ENCODE measurements at places on chromosomes 12 and 14.

GRCh38 chr14:97634751-97635150 is 837.6 kb downstream of the VRK1 start:
- peak; percentile 12 for DNase-seq

DNA sequence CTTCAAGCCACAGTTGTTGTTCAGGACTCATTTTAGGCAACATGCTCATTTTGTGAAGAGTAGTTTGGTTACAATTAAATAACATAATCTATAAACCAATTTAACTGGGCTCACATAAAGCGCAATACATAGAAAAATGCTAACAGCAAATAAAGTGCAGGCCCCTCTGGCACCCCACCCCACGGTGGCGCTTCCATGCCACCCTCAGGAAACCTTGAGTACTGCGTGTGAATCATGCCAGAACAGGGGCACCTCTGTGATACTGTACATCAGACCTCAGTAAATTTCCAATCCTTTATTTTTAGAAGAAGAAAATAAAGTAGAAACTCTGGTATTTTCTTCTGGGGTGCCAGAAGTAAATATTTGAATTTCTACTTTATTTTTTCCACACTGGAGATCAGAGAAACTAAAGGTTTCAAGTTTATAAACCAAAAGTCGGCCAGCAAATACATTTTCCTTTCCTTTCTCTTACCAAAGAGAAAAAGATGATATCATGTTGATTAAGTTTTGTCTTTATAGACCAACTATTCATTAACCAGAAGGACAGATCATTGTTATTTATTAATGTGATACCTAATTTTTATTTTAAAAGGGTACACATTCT is 316.8 kb downstream of the PAWR start:
- DNase-seq, result no peak

GRCh38 chr12:31928246-31929026 is 30.8 kb upstream of the RESF1 start:
- no peak for DNase-seq

DNA sequence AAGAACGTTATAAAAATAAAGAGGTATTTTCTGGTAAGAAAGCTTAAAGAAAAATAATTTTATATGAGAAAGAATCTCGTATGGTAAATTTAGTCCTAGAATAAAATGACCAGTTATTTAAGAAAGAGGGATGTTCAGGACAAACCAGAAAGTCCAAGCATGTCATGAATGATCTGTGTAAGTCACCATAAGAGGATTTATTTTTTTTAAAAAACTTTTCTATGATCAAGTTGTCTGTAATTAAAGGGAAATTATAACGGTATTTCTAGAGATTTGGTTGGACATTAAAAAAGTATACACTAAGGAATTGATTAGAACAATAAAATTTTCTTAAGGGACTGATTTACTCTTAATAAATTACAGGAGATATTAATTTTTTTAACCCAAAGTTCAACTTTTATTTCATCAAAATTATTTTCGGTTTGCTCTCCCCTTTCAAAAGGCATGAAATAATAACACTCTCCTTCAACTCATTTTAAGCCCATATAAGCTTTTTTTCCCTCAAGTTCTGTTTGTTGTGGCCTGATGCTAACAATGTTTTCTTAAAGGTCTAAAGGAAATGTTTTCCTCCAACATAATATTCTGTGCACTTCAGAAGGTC is 49.9 kb upstream of the CPSF6 start:
- DNase-seq, result no peak

DNA sequence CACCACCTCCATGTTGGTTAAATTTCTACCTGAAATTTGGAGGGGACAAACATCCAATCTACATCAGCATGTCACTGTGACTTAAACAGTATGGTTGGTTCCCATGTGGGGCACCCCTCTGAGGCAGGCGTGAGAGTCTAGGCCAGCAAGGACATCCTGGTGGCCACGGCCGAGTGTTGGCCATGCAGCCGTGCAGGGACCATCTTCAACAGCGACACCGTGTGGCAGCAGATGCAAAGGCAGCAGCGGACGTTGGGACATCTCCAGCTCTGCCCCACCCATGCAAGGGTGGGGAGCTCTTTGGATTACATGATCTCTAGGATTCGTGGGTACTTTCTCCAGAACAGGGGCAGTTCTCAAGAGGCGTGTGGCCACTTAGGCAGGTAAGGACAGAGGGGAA is 49.8 kb downstream of the NOC4L start:
- DNase-seq, result no peak

GRCh38 chr12:128269181-128269591 is 2.2 kb downstream of the TMEM132C start:
- DNase-seq, result no peak

- peak; percentile 84 for DNase-seq
Measured at GRCh38 chr12:48852734-48853688, 1.0 kb upstream of the DDX23 start.

GRCh38 chr12:39442831-39443080 is 164 bp downstream of the KIF21A start:
- DNase-seq, result no peak

DNA sequence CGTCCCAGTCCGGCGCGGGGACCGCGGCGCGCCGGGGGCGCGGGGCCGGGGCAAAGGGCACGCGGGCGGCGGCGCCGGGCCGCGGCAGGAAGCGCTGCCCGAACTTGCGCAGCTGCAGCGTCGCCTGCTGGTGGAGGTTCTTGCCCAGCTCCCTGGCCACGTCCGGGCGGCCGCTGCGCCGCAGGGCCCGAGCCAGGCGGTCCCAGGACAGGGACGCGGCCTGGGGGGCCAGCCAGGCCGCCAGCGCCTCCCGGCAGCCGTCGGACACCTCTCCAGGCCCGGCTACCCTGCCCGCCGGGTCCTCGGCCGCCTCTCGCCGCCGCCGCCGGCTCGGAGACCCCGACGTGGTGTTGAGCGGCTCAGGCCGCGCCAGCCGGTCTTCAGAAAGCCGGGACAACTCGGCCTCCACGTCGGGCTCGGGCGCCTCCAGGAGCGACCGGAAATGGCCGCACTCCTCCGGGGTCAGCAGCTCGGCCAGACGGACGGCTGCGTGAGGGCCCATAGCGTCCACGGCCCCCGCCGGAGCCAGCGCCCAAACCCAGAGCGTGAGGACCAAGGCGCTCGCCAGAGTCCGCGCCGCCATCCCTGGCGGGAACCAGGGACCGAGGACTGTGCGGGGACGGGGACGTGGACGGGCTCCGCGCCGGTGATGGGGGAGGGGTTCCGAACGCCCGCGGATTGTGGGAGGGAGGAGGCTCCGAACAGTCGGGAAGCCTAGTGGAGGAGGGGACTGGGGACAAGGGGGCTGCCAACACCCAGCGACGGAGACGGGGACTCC is 34.0 kb downstream of the FIGNL2 start:
- DNase-seq, result peak; percentile 71

- DNase-seq, result no peak
Measured at GRCh38 chr14:88195676-88196075, 127.4 kb downstream of the KCNK10 start.

GRCh38 chr12:55931780-55932550 is 1.0 kb downstream of the DGKA start:
- DNase-seq, result peak; percentile 46

DNA sequence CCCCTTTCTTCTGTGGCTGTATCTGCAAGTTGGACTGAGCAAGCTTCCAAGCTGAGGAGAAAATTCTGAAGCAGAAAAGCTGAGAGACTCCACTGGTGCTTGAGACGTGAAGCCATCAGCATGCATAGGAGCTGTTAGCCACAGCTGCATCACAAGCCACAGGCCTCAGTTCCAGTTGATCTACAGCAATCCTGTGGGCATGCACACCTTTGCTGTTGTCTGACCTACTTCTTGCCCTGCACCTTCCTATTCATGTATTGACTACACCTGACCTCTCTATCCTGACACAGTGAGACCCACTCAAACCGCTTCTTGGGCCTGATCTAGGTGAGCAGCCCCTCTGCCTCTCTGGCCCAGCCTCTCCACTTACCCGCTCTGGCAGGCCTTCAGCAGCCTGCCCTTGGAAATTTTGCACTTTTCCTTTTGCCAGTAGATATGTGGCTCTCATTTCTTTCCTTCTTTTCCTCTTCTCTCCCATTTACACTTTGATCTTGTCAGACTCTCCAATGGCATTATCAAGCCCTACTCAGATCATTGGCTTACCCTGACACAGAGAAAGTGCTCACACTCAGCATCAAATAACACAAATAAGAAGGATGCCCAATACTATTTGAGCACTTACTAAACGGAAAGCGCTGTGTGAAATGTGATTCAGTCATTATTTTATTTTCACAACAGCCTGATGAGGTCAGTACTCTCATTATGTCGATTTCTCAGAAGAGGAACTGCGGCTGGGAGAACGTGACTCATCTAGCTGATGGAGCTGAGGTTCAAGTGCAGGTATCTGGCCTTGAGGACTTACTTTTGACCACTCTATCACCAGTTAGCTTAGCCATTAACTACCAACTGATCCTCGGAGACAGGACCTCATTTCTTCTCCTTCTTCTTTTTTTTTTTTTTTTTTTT is 21.9 kb upstream of the PTGR2 start:
- DNase-seq, result no peak

- DNase-seq, result no peak
Measured at GRCh38 chr12:81174664-81175063, 96.8 kb downstream of the ACSS3 start.

GRCh38 chr12:126114441-126114840 is 1049.2 kb downstream of the AACS start:
- DNase-seq, result no peak

DNA sequence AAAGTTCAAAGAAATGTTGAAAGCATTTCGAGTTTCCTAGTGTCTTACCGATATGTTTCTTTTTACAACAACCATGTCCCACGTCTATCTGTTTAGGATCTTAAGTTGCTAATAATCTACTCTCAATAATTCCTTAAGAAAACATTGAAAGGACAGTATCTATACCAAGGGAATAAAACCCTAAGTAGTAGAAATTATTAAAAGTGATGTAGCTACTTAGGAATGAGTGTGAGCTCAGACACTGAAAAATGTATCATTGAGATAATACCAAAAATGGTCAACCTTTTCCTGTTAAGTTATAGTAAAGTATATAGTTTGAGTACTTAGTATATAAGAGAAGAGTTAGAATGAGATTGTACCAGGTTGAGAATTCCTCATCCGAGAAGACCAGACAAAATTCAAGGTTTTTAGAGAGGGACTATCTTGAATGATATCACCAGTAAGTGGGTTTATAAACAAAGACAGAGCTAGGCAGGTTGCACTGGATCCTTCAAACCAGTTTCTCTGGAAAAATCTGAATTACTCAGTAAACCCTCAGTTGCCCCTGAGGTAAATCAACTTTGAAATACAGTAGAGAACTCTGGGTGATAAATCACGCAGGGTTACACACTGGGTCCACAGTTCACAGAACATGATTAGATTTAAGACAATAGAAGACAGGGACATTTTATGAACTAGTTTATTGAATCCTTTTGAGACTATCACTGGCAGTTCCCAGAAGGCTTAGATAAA is 96.8 kb downstream of the ERGIC2 start:
- no peak for DNase-seq

- DNase-seq, result no peak
Measured at GRCh38 chr12:41190338-41190737, 2.2 kb downstream of the PDZRN4 start.

DNA sequence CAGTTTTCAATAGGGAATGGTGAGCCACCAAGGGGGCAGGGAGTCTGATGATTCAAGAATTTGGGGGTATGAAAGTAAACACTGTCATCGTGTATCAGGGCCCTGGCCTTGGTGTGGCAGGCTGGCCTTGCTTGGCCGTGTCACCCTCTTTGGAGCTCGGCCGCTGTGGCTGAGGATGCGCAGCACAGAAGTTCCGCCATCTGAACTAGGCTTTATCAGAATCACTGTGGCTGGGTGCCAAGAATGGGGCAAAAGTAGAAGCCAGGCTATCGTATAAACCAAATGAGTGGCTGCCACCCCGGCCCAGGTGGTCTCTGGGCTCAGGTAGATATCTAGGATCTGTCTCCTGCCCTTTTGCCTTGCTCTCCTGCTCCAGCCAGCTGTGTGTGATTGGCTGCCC is 137.4 kb downstream of the PAPOLA start:
- no peak for DNase-seq

DNA sequence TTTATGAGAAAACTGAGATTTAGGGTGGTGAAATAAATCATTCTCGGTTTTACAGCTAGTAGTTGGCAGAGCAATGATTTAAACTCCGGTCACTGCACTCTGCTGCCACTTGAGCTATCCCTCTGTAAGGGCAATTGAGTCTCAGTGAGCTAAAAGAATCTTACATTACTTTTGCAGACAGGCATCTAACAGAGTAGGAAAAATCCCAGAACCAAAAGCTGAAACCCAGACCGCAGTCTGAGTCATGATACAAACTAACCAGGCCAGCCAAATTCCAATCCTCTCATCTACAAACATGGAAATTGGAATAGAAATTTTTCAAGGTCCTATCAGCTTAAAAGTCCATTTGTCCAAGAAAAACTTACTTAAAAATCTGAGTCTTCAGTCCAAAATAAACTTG is 73.7 kb downstream of the ANKS1B start:
- no peak for DNase-seq

GRCh38 chr14:89320381-89321000 is 96.5 kb downstream of the FOXN3 start:
- no peak for DNase-seq

GRCh38 chr12:108635997-108636808 is 2.5 kb upstream of the SELPLG start:
- DNase-seq, result no peak

GRCh38 chr14:37591941-37592481 is 3.0 kb downstream of the FOXA1 start:
- no peak for DNase-seq

DNA sequence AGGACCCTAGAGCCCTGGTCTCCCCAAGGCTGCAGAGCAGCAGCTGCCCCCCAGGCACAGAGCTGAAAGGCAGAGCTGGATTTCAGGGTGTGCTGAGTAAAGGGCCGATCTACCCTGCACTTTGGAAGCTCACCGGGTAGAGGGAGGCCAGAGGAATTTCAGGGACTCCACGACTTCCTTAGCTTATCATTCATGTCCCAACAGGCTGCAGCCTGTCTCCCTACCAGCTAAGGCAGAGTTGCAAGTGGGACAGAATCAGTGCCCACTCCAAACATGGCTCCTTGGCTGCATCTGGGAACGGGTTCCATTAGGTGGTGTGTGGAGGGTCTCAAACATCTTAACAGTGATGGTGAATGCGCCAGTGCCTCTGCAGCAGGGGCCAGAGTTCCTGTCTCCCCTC is 27.5 kb downstream of the MMAB start:
- no peak for DNase-seq

GRCh38 chr14:57612946-57613345 is 119.3 kb upstream of the CCDC198 start:
- DNase-seq, result no peak

- DNase-seq, result no peak
Measured at GRCh38 chr12:123917337-123917850, 55.2 kb downstream of the CCDC92 start.

Data from immature natural killer cell (primary cell).